Neural progenitor cell (in vitro differentiated cells): ENCODE measurements at places on chromosomes 3 and 15.

GRCh38 chr3:73624821-73625665, at the start of gene PDZRN3:
Gene PDZRN3, minus strand, starts transcription at chr3:73624941.
- peak; percentile 89 for DNase-seq

DNA sequence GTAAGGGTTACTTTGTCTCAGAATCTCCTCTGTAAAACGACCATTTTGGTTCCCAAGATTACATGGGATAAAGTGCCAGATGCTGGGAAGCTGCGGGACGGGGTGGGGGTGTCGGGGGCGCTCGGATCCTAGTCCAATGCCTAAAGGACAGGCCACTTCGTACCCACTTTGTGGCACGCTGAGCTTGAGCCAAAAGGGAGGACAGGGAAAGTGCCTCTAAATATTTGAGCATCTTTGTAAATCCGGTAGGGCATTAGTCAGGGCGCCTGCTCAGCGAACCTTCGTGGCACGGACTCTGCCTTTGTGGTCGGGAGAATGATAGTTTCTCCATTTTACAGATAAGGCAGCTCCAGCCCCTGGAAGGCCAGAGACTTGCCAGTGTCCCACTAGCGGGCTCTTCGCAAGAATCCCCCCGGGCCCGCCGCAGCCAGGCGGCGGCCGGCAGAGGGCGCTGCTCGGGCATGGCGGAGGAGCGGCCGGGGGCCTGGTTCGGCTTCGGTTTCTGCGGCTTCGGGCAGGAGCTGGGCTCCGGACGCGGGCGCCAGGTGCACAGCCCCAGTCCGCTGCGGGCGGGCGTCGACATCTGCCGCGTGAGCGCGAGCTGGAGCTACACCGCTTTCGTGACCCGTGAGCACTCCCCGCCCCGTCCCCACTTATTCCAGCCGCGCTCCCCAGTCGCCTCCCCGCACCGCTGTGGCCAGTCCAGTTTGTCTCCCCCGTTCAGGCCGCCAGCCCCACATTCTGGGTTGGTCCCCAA, 1.8 kb downstream of the RCCD1 start:
- peak; percentile 92 for DNase-seq

DNA sequence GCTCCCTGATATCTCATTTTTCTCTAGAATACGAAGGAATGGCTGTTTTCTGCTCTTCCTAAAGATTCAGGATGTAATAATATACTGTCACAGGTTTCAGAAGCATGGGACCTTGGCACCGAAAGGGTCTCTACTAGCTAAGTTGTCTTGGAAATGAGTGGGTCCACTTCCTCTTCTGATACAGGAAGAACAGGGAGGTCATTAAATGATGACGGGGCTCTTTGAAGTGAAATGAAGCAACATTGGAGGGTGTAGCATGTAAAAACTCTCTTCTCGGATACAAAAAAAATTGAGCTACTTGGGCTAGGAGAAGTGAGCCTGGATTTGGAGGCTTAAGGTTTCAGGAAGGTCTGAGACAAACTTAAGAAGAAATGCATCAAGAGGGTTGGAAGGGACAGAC, 349.8 kb upstream of the TPRG1 start:
- no peak for DNase-seq

GRCh38 chr3:179898024-179898423, 138.7 kb downstream of the PEX5L start:
- peak; percentile 87 for DNase-seq

DNA sequence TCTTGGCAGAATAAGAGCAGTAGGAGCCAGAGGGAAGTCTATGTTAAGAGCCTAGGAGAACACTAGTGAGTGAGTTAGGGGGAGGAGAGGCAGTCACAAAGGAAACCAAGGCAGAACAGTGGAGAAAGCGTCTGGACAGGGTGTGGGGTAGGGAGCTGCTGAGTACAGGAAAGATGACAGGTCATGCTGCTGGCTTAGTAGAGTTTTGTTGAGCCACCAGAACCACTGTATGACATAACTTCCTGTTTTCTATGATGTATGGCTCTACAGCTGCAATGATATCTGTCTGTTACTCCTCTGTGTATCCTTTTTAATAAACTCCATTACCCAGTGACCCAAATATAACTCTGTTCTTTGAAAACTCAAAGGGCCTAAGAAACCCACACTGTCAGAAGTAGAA, 10.6 kb upstream of the STT3B start:
- no peak for DNase-seq

- peak; percentile 20 for DNase-seq
Measured at GRCh38 chr15:40010686-40011085, 28.3 kb downstream of the SRP14 start.

GRCh38 chr3:71189480-71189879, 394.0 kb downstream of the FOXP1 start:
- no peak for DNase-seq

DNA sequence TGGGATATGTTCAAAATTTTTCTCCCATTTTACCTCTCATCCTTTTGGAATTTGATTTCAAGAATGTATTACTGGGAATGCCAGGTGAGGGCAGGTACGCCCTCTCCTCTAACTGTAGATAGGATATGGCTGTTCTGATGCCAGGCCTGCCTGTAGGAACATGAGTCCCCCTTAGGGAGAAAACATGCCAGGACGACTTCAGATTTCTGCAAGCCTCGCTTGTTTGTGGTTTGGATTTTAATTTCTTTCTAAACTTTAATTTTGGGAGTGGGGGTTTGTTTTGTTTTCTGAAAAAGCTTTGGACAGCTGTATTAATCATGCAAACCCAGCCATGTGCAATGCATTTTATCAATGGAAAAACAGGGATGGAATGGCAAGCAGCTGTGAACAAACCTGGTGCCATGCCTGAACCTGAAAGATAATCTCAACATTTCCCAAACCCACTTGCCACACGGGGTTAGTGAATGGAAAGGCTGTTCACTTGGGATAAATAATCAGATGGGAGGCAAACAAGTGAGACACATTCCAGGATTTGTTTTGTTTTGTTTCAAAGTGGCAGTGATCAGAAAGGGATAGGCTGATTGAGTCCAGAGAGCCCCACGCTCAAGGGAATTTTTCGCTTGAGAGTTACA, 207.6 kb downstream of the GAP43 start:
- DNase-seq, result peak; percentile 28

DNA sequence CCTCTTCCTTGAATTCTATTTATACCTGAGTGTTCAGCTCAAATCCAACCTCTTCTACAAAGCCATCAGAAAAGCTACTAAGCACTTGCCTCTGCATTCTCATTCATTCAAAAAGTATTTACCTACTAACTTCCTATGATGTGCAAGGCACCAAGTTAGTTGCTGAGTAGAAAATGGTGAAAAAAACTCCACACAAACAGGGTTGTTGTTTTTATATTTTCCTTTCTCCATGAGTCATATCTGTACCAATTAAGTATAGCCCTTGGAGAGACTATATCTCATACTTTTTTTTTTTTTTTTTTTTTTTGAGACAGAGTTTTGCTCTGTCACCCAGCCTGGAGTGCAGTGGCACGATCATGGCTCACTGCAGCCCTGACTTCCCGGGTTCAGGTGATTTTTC, 67.7 kb downstream of the IGF2BP2 start:
- no peak for DNase-seq

DNA sequence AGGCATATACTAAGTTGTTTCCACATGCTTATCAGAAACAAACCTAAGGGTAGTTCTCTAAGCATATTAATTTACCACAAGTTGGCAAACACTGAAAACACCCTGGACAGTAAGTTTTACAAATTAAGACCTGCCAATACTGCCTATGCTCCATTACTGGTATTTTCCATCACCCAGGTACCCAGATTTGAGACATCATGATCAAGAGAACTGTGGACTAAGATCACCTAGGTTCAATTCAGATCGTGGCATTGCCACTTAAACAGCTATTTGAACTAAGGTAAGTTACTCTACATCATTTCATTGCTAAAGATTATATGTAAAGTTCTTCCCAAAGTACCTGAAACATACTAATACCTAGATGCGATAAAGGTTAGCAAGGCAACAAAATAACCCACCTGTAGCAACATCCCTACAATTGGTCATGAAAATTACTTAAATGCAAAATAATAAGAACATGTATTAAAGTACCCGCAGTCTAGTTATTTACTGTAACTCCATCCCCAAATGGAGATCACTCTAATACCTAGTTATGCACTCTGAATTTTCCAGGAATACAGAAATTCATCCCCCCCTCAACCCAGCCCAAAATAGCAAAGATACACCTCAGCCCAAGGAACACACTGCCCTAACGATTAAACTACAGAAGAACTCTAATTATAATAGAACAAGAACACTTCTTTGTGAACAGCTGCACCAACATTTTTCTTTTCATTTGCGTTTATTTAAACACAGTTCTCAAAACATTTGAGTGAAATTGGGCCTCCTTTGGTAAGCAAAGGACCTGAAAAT, 21.6 kb downstream of the TRA2B start:
- DNase-seq, result no peak

DNA sequence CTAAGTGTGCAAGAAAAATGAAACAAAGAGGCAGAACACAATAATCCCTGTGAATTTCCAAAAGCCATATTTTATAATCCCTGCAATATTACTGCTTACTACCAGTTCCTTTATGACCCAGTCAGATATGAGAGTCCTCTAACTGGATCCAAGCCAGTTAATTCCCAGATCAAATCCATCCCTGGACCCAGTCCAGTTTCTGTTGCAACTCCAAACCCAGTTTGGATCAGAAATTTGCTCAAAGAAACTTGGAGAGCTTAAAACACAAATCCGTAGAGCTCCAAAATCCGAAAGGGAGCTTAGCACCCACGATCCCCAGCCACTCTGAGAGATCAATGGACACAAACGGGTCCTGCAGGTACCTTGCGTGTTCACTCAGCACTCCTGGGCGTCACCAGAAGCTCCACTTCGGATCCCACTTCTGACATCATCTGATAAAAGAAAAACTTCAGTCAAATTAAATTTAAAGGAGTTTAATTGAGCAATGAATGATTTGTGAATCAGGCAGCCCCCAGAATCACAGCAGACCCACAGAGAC, 32.6 kb upstream of the THUMPD3 start:
- no peak for DNase-seq

GRCh38 chr15:50633653-50634052, 52.9 kb downstream of the TRPM7 start:
- DNase-seq, result no peak

DNA sequence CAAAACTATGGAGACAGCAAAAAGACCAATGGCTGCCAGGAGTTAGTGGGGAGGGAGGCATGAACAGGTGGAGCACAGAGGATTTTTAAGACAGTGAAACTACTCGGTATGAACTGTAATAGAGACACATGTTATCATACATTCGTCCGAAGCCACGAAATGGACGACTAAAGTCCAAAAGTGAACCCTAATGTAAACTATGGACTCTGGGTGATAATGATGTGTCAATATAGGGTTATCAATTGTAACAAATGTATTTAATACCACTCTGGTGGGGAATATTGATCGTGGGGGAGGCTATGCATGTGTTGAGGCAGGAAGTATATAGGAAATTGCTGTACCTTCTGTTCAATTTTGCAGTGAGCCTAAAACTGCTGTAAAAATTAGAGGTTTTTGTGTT, 107.0 kb downstream of the CPN2 start:
- no peak for DNase-seq

DNA sequence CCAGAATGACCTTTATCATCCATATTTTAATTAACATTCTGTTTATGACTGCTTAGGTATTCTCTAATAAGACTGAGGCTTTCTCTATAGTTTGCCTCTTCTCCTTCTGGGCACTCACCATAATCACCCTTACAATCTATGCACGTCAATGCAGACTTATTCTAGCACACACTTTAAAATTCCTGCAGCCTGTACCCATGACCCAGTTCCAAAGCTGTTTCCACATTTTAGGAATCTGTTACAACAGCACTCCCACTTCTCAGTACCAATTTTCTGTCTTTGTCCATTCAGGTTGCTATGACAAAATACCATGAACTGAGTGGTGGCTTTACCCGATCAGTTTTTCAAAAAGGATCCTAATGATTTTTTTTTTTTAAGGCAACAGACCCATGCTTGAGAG, 103.5 kb downstream of the SOX14 start:
- DNase-seq, result no peak

- DNase-seq, result no peak
Measured at GRCh38 chr3:98964784-98965183, 63.3 kb upstream of the DCBLD2 start.

DNA sequence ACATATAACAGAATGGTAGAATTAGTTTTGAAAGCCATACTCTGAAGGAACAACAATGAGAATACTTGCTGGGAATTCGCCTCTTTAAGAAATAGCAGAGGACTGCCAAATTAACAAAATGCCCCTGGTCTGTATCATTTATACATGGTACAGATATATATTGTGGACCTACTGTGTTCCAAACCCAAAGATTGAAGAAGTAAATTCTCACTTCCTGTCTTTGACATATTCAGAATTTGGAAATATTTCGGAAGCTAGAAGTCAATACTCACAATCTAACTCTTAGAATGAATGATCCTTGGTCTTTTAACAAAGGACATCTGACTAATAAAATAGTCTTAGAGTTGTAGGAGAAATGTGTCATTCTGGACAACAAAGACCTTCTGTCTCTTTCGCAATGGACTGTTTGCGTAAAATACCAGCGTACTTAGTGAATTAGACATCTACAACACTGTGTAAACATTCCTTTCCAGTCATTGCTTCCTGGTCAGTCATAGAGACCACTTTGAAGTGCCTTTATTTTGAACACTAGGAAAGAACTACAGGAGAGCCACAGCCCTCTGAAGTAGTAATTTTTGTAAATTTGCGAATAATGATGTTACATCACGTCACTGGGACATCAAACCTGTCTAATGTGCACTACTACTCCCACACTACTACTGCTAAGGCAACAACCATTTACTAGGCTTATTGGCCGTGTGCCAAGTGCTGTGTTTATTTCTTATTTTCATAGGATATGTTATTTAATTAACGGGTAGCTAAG, 68.0 kb downstream of the CHL1 start:
- no peak for DNase-seq

DNA sequence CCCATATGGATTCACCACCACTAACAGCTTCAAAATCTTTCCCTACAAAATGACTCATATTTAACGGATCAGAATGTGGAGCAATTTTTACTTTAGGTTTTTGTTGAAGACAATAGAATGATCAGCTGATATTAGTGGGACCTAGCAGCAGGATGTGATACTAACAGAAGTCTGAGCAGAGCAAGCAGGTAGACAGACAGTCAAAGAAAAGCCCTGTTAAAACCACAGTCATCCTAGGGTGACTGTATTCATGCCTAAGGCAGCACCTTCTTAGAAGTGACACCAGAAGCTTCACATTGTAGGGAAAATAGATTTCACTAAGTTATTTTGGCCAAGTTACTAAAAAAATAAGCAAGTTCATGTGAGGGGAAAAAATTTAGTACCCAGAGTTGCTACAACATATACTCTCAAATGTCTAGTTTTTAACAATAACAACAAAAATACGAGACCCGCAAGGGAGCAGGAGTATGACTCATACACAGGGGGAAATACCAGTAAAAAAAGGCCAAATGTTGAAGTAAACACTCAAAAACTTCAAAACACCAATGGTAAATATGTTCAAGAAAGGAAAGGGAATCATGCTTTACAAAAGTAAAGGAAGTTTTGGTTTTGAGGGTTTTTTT, 590.9 kb downstream of the EPHA3 start:
- no peak for DNase-seq

GRCh38 chr15:71627188-71627587, 183.2 kb upstream of the NR2E3 start:
- DNase-seq, result no peak

- no peak for DNase-seq
Measured at GRCh38 chr3:100144255-100144866, 30.1 kb upstream of the FILIP1L start.

- no peak for DNase-seq
Measured at GRCh38 chr3:27910456-27910855, 188.3 kb upstream of the EOMES start.

GRCh38 chr3:174859114-174859735, at the start of gene NAALADL2:
Gene NAALADL2, plus strand, starts transcription at chr3:174859334.
- DNase-seq, result no peak

- no peak for DNase-seq
Measured at GRCh38 chr3:184765730-184766074, 46.3 kb upstream of the VPS8 start.
